ENCODE measurements at places on chromosomes 12 and 14. TPM values are rescaled to one million over a fixed set of nuclear protein-coding genes. Genes with fewer than 3 reads are reported as not detected.

DNA sequence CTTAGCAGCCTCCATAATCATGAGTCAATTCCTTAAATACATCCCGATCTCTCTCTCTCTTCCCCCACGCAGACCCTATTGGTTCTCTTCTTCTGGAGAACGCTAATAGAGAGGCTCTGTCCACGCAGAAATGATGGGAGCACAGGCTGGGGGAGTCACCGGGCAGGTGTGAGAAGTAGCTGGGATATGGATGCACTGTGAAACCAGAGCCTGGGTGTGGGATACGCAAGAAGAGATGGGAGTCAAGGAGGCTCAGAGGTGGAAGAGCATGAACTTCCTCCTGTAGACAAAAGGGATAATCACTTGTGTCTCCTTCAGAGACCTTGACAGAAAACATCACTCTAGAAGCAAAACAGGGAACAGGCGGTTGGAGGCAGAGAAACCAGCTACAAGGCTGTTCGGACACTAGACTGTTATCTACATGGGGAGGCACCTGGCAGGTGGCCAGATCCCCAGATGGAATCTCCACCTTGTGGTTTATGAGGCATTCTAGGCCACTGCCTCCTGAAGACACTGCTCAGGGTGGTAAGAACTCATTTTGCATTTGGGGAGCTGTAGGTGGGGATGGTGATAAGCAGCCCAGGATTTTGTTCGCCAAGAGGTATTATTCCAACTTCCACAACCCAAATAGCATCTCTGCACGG, 7.2 kb upstream of the SELPLG start:
- DNase-seq = no peak

DNA sequence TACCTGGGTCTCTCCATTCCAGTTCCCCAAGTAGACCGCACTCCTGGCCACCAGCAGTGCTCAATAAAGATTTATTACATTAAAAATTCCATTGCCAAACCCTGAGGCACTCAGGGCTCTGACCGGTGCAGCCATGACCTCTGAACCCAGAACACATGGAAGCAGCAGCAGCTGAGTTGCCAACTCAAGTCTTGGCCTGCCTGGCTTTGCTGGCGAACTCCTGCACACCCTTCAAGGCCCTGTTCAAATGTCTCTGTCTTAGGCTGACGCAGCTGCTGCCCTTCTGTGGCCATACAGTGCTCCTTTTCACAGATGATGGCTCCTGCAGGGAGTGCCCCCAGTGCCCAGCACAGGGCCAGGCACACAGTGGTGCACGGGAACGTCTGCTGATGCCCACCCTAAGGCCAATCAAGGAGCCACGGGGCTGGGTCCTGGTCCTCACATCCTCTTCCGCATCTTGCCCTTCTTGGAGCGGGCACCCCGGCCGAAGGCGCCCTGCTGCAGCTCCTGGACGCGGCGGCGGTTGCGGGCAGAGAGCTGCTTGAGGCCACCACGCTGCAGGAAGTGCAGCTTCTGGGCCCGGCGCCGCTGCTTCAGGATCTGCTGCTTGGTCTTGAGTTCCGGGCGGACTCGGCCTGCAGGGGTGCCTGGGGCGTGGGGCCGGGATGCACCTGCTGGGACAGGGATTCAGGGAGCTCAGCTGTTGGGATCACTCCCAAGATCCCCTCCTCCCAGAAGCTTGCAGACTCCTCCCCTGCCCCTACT, 9.1 kb downstream of the CFAP73 start:
- DNase-seq = no peak

GRCh38 chr12:127749416-127749815, 517.6 kb upstream of the TMEM132C start:
- DNase-seq = no peak

- DNase-seq = peak; percentile 84
These were observed at the start of gene CRIP2 for GRCh38 chr14:105474483-105475268. Gene CRIP2 (plus strand): TSS chr14:105474821. CDS start chr14:105474863, 42 bp downstream.

- DNase-seq = no peak
These were observed 149.5 kb downstream of the STXBP6 start for GRCh38 chr14:24900269-24901100.

DNA sequence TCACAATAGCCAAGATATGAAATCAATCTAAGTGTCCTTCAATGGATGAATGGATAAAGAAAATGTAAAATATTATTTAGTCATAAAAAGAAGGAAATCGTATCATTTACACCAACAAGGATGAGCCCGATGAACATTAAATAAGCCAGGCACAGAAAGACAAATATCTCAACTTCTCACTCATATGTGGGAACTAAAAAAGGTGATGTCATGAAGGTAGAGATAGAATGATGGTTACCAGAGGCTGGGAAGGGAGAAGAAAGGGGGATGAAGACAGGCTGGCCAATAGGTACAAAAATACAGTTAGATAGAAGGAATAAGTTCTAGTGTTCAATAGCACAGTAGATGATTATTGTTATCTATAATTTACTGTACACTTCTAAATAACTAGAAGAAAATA, 94.9 kb upstream of the RAP1B start:
- DNase-seq = no peak

DNA sequence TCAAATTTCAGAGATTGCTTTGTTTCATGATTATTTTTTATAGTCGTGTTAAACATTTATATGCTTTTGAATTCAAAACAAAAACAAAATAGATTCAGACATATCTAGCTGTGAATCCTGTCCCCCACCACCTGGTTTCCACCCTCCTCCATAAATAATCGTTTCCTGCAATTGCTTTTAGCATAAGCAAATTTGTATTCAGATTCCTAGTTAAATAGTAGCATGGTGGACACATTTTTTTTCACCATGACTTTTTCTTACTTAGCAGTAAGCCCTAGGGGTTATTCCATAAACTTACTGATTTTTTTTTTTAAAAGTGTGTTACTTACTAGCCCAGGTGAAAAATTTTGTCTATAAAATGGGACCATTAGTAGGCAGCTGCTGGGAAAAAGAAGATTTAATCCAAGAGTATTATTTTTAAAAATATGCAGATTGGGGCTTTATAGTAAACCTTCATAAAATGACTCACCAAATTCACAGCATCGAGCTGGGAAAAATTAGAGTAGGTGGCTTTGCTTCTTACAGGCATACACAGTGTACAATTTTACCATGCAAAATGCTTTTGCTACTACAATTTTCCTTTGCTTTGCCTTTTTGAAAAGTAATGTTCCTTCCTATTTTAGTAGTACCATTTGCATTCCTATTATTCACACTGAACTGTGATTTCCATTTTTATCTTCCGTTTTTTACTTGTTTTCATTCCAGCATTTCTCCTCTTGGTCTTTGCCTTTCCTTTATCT, 117.8 kb downstream of the BTG1 start:
- no peak for DNase-seq

GRCh38 chr12:110670161-110670701, 18.7 kb downstream of the HVCN1 start:
- DNase-seq = no peak

DNA sequence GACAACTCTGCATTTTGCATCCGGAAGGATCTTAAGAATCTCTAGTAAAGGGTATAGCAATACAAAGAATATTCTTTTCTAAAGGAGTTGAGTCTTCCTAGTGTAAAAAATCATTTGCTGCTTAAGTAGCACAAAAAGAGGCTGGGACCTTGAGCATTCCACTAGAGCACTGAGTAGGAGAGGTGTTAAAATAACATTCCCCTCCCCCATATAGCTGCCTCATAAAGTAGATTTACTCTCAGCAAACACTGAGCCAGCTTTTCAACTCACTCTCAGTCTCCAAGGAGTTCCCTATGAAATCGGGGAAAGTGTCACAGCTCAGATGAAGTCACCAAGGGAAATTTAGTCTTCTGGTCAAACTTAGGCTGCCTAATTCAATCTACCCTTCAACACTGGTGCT, 592.7 kb downstream of the ETNK1 start:
- no peak for DNase-seq

DNA sequence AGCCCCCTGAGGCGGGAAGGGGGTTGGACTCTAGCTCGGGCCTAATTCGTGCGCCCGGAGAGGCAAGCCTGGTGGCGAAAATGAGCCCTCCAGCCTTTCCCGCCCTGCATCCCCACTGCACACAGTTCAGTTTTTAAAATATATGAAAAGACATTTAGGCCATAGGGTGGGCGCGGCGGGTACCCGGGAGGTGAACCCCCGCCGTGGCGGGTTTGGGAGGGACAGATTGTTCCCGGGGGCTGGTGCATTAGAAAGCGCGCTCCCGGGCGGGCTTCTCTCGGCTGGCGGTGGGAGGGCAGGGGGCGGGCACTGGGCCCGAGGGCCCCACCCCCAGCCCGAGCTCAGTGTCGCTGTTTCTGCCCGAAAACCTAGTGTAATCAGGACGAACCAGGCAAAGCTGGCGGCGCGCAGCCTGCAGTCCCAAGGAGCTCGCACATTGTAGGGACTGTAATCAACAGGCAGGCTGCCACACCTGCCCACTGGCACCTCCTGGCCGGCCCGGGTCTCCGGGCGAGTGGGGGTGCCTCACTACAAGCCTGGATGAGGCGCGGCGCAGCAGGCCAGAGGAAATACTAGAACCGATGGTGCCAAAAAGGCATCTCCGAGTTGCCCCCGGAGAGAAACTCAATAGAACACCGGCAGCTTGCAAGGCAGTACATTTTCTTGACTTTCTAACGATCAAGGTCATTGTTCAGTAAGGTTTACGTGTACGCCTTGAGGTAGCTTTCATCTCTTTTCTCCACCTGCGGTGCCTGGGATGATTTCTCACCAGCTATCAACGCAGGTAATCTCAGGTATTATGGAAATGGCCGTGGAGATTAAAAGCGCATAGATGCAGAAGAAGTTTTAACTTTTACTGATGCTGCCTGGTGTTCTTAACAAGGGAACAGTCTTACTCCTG, 764 bp upstream of the SPTB start:
- DNase-seq = peak; percentile 73

- peak; percentile 82 for DNase-seq
These were observed 335.1 kb downstream of the DUSP6 start for GRCh38 chr12:89016970-89017778.

DNA sequence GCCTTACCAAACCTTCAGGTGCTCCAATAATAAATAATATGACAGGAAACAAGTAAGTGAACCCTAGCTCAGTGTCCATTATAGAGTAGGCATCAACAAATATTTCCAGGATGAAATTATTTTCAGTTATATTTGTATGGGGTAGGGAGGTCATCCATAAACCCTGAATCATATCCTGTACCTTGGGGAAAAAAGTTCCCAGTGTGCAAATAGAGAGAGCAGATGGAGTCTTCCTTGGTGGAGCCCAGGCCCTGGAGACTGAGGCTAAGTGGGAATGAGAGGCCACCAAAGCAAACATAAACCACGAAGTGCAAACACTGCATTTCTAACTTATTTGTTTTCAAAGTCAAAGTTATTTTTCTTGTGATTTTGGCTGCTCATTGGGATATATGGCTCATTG, 8.5 kb upstream of the ERP27 start:
- peak; percentile 26 for DNase-seq

DNA sequence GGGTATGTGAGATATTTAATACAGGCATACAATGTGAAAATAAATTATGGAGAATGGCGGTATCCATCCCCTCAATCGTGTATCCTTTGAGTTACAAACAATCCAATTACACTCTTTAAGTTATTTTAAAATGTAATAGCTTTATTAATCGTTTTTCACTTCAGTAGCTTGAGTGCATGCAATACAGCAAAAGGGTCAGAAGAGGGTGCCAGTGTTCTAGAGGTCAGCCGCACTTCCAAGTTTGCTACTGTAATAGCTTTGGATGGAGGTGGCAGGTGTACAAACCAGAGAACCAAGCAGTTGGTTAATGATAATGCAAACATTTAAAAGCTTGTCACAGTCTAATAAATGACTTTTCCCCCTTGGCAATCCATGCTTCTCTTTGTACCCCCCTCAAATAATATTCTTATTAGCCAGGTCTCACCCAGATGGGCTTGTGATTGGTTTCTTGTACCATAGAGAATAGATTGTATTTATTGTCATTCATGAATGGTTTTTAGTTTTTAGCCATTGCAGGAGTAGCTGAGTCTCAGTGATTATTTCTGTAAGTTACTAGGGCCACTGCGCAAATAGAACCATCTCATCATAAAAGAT, 127.0 kb downstream of the ERC1 start:
- peak; percentile 13 for DNase-seq

DNA sequence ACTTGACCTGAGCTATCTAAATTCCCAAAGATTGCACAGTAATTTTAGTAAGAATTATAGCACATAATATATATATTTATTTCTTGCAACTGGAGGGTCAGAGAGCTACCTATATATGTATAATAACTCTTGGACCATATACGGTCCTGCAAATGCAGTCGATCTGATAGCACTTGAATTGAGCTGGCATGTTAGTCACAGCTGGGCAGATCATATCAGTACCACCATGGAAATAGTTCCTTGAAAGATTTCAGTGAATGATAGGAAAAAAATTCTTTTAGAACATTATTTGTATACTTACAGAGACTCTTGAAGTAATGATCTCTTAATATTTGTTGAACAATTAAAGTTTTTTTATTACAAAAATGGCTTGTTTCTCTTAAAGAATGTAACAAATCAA, 94.5 kb upstream of the MON2 start:
- no peak for DNase-seq

GRCh38 chr12:19461999-19462398, 22.7 kb downstream of the AEBP2 start:
- DNase-seq = no peak

The PABPN1 gene
- polyA plus RNA-seq = 157 TPM

The MDM2 gene
- 48.2 TPM for polyA plus RNA-seq

The METTL1 gene
- polyA plus RNA-seq = 63.0 TPM

The AQP5 gene
- not detected for polyA plus RNA-seq

The TUBA1B gene
- polyA plus RNA-seq = 2,820 TPM

The NOPCHAP1 gene
- 21.7 TPM for polyA plus RNA-seq

The RFX4 gene
- polyA plus RNA-seq = not detected

The CISTR gene
- not detected for polyA plus RNA-seq

The RNASE2 gene
- not detected for polyA plus RNA-seq

The DDX55 gene
- 40.3 TPM for polyA plus RNA-seq

The OR6C3 gene
- not detected for polyA plus RNA-seq

The KLHDC1 gene
- 1.2 TPM for polyA plus RNA-seq

The MYH6 gene
- polyA plus RNA-seq = not detected

The LLPH gene
- 32.4 TPM for polyA plus RNA-seq

The VIPAS39 gene
- polyA plus RNA-seq = 14.9 TPM

The RNASE7 gene
- polyA plus RNA-seq = not detected

The CCNB1IP1 gene
- polyA plus RNA-seq = 32.6 TPM
